Omental fat pad (tissue), 4 donors: ENCODE measurements at places on chromosomes 4 and X.

DNA sequence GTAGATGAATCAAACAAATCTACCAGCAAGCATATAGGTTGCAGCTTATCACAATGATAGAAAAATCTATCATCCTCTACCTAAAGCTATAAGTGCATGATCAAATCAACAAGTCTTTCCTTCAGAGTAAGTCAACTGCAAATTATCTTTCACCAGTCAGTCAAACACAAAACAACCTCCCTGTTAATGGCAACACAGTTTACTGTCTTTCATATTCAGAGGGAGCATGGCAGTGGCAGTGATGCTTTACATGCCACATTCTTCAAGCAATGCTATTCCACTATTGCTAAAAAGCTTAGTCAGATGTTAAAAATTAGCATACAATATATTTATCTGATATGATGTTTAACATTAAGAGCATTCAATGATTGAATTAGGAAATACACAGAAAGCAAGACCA, 245.1 kb upstream of the KLHL4 start:
- no peak for DNase-seq

DNA sequence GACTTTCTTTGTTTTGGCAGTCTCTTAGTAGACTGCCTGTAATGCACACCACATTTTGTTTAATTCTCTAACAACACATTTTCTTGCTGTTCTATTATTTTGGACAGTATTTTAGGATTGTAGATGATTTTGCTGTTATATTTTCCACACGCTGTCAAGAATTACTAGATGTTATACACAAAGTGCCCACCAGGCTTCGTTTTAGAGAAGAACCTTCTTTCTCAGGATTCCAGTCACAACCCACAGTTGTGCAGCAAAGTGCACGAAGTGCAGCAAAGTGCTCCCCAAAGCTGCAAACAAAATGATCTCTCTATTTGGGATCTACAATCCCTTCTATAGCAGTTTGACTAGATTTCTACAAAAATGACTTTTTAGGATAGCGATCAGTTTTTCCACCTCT, 2.4 kb downstream of the ZNF141 start:
- DNase-seq: no peak

- DNase-seq: no peak
These were observed 39.3 kb upstream of the LPAR4 start for GRCh38 chrX:78708262-78708661.

GRCh38 chrX:30161043-30161442, 54.3 kb upstream of the MAGEB2 start:
- no peak for DNase-seq

DNA sequence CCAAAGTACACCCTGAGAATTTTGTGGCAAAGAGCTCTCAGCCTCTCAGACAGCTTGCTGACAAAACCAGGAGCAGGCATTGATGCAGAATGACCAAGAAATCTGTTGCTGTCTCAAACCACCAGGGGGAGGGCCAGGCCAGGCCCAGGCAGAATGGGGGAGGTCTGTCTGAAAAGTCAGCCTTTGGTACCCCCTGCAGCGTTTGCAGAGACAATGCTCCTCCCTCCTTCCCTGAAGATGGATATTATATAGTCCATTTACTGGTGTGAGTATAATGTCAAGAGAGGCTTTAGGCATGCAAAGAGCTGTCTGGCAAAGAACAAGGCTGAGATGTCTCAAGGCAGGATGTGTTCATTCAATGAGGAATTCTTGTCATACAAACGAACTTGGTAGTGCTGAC, 52.9 kb upstream of the TRPC5OS start:
- DNase-seq: no peak

DNA sequence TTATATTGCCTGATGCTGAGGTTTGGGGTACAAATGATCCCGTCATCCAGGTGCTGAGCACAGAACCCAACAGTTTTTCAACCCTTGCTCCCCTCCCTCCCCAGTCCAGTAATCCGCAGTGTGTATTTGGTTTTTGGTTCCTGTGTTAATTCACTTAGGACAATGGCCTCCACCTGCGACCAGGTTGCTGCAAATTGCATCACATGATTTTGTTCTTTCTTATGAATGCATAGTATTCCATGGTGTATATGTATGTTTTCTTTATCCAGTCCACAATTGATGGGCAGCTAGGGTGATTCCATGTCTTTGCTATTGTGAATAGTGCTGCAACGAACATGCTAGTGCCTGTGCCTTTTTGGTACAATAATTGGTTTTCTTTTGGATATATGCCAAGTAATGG, 25.4 kb downstream of the GABRQ start:
- no peak for DNase-seq

GRCh38 chrX:136397001-136397400, 90.7 kb upstream of the BRS3 start:
- no peak for DNase-seq

DNA sequence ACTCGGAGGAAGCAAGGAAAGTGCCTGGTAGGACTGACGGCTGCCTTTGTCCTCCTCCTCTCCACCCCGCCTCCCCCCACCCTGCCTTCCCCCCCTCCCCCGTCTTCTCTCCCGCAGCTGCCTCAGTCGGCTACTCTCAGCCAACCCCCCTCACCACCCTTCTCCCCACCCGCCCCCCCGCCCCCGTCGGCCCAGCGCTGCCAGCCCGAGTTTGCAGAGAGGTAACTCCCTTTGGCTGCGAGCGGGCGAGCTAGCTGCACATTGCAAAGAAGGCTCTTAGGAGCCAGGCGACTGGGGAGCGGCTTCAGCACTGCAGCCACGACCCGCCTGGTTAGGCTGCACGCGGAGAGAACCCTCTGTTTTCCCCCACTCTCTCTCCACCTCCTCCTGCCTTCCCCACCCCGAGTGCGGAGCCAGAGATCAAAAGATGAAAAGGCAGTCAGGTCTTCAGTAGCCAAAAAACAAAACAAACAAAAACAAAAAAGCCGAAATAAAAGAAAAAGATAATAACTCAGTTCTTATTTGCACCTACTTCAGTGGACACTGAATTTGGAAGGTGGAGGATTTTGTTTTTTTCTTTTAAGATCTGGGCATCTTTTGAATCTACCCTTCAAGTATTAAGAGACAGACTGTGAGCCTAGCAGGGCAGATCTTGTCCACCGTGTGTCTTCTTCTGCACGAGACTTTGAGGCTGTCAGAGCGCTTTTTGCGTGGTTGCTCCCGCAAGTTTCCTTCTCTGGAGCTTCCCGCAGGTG, 637 bp downstream of the AR start:
- DNase-seq: no peak

DNA sequence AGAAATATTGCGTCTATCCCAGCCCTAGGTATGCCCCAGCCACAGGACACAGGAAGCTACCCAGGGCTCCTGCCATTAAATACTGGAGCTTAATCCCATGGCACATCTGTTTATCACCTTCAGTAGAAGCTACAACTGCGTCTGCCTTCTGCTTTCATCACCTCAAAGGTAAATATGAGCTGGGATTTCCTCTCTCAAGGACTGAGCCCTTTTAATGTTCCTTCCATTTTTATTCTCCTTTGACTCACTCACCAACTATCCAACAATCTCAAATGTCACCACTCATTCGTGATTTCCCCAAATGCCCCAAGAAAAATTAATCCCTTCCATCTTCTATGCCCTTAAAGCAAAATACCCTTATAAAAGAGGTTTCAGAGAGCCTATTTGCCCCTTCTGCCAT, 1.8 kb upstream of the MID1 start:
- no peak for DNase-seq

DNA sequence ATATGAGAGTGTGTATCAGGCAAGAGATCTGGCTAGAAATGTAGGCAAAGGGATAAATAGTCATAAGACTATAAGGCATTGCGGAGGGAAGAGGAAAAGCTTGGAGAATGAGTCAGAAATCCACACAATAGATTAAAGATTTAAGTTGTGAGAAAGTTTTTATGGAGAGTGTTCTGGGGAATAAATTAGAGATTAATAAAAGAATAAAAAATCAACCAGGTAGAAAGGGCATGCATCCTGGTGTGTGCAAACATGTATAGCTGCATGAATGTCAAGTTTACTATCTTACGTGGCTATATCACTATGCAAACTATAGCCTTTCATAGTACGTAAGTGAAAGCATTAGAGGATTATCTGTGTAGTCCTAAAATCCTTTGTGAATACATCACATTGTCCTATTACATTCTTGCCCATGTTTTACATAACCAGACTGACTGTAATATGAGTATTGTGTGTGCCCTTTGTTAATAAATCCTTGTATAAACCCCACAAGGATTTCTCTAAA, 36.9 kb downstream of the SNCA start:
- DNase-seq: no peak

DNA sequence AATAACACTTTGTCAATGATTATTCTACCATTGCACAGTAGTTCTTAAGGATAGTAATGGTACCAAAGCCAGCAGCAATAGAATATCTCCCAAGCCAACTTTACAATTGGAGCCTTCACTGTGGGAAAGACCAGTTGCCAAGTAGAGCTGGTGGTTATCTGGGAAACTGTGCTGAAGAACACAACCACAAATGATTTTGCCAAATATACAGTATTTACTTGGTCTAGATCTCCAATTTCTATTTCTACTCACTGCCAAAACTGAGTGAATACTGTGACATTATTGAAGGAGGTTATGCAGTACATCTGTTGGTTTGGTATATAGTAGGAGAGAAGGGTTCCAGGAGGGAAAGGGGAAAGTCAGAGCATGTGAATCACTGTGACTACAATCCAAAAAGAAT, 3.8 kb downstream of the TET2 start:
- DNase-seq: no peak

- no peak for DNase-seq
These were observed 30.5 kb downstream of the FGF2 start for GRCh38 chr4:122857160-122857559.

GRCh38 chr4:13296986-13297385, 187.2 kb downstream of the RAB28 start:
- no peak for DNase-seq

GRCh38 chr4:33107814-33108213, 2387.6 kb downstream of the PCDH7 start:
- no peak for DNase-seq

- no peak for DNase-seq
These were observed 3.2 kb downstream of the PITX2 start for GRCh38 chr4:110619463-110620247.

DNA sequence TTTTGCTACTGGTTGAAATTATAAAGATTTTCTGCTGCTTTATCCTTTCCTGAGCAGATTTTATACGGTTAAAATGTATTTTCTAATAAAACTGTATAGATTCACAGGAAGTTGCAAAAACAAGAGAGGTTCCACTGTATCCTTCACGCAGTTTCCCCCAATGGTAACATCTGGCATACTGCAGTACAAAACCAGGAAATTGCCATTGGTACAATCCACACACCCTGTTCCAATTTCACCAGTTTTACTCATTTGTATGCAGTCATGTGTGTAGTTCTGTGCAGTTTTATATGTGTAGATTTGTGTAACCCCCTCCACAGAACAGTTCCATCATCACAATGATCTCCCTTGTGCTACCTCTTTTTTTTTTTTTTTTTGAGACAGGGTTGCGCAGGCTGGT, 20.0 kb downstream of the DDX3X start:
- DNase-seq: no peak

- no peak for DNase-seq
These were observed 2324.7 kb upstream of the AGA start for GRCh38 chr4:179766938-179767337.

DNA sequence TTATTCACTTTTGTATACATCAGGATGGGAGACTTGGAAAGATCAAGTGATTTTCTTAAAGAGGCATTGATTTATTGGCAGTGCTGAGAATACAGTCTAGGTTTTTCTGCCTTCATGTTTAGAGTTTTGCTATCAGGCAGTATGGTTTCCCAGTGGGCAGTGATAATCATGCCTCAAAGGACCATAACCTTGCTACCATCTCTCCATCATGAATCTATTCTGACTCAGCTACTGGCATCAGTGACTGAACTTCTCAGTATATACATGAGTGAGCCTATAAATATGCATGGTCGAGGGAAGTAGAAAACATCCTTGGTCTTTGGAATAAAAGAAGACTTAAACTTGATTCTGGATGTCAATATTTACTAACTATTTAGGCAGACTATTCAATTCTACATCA, 562.0 kb upstream of the AADAT start:
- DNase-seq: no peak

GRCh38 chr4:47536966-47537365, 51.9 kb downstream of the ATP10D start:
- DNase-seq: no peak

DNA sequence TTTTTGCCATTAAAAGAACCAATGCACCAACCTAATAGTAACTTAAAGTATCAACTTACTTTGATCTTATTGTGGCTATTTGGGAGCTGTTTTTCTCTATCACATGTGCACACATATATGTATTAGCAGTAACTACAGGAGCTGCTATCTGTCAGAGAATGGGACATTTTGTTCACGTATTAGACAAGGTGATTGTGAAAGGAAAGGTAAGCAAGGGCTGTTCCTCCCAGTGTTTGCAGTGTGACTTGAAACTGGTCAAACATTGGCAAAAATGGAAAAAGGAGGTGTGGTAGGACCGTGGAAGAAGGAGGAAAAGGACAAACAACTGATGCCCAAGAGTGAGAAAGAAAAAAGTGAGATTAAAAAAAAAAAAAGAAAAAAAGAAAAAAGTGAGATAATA, 43.1 kb upstream of the KLHL2 start:
- no peak for DNase-seq

GRCh38 chr4:120081726-120082125, 15.1 kb upstream of the MAD2L1 start:
- no peak for DNase-seq

DNA sequence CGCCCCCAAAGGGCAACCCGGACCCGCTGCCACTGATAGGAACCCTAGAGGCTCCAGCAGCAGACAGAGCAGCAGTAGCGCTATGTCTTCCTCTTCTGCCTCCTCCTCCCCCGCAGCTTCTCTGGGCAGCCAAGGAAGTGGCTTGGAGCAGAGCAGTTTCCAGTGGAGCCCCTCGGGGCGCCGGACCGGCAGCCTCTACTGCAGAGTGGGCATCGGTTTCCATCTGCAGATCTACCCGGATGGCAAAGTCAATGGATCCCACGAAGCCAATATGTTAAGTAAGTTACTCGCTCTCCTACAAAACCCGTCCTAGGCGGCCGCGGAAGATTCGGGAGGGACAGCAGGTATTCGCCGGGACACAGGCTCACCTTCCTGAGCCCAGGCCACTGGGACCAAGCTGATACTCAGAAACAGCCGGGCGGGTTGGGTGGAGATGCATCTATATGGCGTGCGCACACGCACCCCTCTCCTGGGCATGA, 477 bp downstream of the FGF5 start:
- DNase-seq: no peak

DNA sequence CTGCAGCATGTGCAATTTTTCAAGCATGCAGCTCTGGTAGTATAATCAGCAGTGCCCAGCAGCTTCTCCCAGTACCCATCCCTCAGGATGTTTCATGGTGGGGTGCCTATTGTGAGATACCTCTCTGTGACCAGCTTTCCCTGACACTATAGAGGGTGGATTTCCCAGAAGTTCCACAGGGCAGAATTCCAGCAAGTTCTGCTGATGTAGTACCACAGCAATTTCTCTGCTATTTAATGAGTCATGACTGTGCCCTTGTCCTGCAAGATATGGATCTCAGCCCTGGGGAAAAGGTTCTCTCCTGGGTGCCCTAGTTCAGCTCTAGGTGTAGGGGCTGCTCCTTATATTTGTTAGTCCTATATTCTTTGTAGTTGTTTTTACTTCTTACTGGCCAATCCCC, 174.8 kb downstream of the ENOX2 start:
- DNase-seq: no peak
